ENCODE measurements at places on chromosomes 4 and X. TPM values are rescaled to one million over a fixed set of nuclear protein-coding genes. Genes with fewer than 3 reads are reported as not detected.
A peak's percentile ranks its signal among the peaks of the same experiment; 100 is the strongest.

The BMX gene
- 0.64 TPM for polyA plus RNA-seq

The PCDH11X gene
- polyA plus RNA-seq = 0.07 TPM

The CDS1 gene
- polyA plus RNA-seq = 2.6 TPM

The ABLIM2 gene
- 10.5 TPM for polyA plus RNA-seq

The SPIN2B gene
- 11.2 TPM for polyA plus RNA-seq

The CYP2U1 gene
- 2.7 TPM for polyA plus RNA-seq

The SYAP1 gene
- 87.7 TPM for polyA plus RNA-seq

The HELT gene
- not detected for polyA plus RNA-seq

The NAP1L3 gene
- 15.4 TPM for polyA plus RNA-seq

The FAT1 gene
- polyA plus RNA-seq = 1.4 TPM

The KIAA1210 gene
- 1.9 TPM for polyA plus RNA-seq

GRCh38 chr4:147731580-147732517 lies at the start of gene ARHGAP10:
TSS of gene ARHGAP10 (plus strand) at chr4:147732088. CDS start at chr4:147732302, 214 bp downstream.
- H3K4me3 ChIP-seq = peak within 1 kb of the TSS; percentile 86
- peak within 1 kb of the TSS; percentile 92 for H3K27ac ChIP-seq
- H3K36me3 ChIP-seq = no peaks in the 10 kb centered on the region
- no peaks in the 10 kb centered on the region for H3K27me3 ChIP-seq

DNA sequence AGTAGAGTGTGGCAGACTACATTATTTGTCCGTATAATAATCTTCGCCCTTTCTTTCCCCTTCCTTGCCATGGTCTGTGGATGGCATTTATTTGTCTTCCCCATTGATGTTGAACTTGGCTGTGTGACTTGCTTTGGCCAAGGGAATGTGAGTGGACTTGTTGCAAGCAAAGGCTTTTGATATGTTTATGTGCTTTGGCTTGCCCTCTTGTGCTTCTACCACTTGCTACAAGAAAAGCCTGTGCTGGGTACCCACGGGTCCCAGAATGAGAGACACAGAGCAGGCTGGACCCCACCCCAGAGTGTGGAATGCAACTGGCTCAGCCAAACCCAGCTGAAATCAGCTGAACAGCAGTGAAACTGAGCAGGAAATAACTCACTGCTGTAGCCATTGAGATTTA lies 63.0 kb downstream of the FAM184B start:
- no peak overlapping the region for H3K27ac ChIP-seq
- H3K36me3 ChIP-seq = no peaks in the 10 kb centered on the region
- H3K4me1 ChIP-seq = no peaks in the 10 kb centered on the region
- no peak for DNase-seq
- no peaks in the 10 kb centered on the region for H3K27me3 ChIP-seq

DNA sequence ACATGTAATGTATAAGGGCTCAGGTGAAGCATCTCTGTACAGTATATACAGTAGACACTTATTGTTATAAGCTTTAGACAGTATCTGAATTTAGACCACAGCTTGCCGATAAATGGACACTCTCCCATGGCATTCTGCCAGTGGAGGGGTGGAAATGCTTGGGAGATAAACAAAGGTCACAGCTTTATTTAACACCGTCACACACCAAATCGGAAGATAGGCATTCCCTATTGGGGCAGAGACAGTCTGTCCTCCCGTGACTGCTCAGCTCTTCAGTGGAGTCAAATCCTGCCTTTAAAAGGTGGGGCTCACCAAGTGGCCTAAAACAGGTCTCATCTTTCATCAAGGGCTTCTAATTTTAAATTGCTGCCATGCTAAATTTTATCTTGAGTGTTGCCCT lies 178.8 kb downstream of the CAMK2D start:
- DNase-seq = no peak
- no peaks in the 10 kb centered on the region for H3K36me3 ChIP-seq
- H3K4me3 ChIP-seq = no peak overlapping the region
- H3K27me3 ChIP-seq = no peaks in the 10 kb centered on the region
- H3K4me1 ChIP-seq = no peaks in the 10 kb centered on the region

- no peak overlapping the region for H3K4me3 ChIP-seq
- no peak for DNase-seq
- H3K4me1 ChIP-seq = no peaks in the 10 kb centered on the region
- no peaks in the 10 kb centered on the region for H3K36me3 ChIP-seq
- peaks cover 5% of the 10 kb centered on the region for H3K27me3 ChIP-seq
These were observed 40.5 kb upstream of the HSD17B10 start for GRCh38 chrX:53474707-53475106.

- no peaks in the 10 kb centered on the region for H3K4me1 ChIP-seq
- no peak overlapping the region for H3K27ac ChIP-seq
- H3K36me3 ChIP-seq = no peaks in the 10 kb centered on the region
- H3K27me3 ChIP-seq = no peaks in the 10 kb centered on the region
These were observed 143.5 kb downstream of the RELL1 start for GRCh38 chr4:37542706-37543105.

DNA sequence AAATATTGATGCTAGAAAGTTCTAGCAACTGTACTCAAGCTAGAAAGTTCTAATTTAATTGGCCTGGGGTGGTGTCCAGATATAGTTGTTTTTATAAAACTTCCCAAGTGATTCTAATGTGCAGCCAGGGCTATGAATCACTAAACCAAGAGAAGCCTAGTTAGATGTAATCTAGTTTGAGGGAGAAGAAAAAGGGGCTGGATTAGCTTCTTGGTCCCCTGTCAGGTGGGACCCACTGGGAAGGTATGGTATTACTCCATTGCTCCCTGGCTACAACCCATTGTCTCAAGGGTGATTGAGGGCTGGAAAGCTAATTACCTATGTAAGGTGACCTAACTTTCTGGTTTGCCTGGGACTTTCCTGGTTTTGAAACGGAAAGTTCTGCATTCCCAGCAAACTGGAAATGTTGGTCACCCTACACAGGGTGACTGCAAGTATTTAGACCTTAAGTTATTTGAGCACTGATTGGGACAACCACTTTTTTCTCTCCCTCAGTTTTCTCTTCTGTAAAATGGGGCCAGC lies 23.9 kb upstream of the MSN start:
- H3K4me1 ChIP-seq = peaks cover 8% of the 10 kb centered on the region
- H3K27me3 ChIP-seq = peaks cover 4% of the 10 kb centered on the region
- no peak overlapping the region for H3K27ac ChIP-seq
- no peaks in the 10 kb centered on the region for H3K36me3 ChIP-seq
- H3K4me3 ChIP-seq = no peak overlapping the region
- DNase-seq = no peak

GRCh38 chr4:108193886-108194672 lies 25.3 kb upstream of the LEF1 start:
- no peaks in the 10 kb centered on the region for H3K27me3 ChIP-seq
- no peak for DNase-seq
- no peaks in the 10 kb centered on the region for H3K4me1 ChIP-seq

DNA sequence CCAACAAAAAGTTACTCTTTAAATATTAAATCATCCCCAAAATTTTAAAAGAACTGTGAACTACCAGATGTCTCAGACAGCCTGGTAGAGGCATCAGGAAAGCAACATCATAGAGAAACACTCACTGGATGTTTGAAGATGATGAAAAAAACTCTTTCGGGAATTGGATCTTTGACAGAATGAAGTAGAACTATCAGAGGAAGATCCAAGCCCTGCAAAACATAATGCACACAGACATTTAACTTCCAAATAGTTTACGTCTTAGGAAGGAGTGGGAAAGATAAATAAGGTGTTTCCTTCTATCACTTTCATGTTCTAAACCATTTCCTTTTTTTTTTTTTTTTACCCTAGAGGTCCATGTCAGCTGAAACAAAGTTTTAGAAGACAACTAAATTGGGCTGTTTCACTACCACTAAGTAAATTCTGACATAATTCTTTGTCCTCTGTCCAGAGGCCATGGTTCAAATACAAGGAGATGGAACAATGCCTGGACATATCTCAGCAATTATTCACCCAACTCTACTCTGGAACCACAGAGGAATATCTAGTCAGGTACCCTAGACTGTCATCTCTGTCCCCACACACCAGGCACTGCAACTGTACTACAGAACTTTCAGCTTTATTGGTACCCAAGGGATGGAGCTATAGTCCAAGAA lies 217.7 kb upstream of the INTU start:
- no peaks in the 10 kb centered on the region for H3K36me3 ChIP-seq
- no peaks in the 10 kb centered on the region for H3K4me1 ChIP-seq
- no peak overlapping the region for H3K4me3 ChIP-seq
- no peaks in the 10 kb centered on the region for H3K27me3 ChIP-seq

GRCh38 chr4:48944756-48945241 lies 38.2 kb upstream of the OCIAD2 start:
- DNase-seq = peak; percentile 18
- no peaks in the 10 kb centered on the region for H3K36me3 ChIP-seq
- no peak overlapping the region for H3K27ac ChIP-seq
- no peaks in the 10 kb centered on the region for H3K27me3 ChIP-seq

GRCh38 chr4:43380093-43380492 lies 487.6 kb downstream of the GRXCR1 start:
- H3K4me3 ChIP-seq = no peak overlapping the region
- no peaks in the 10 kb centered on the region for H3K36me3 ChIP-seq
- no peaks in the 10 kb centered on the region for H3K27me3 ChIP-seq
- DNase-seq = no peak
- no peaks in the 10 kb centered on the region for H3K4me1 ChIP-seq

- H3K27ac ChIP-seq = no peak overlapping the region
- no peaks in the 10 kb centered on the region for H3K4me1 ChIP-seq
- no peaks in the 10 kb centered on the region for H3K36me3 ChIP-seq
- no peak for DNase-seq
- H3K4me3 ChIP-seq = no peak overlapping the region
These were observed 1316.3 kb downstream of the STIM2 start for GRCh38 chr4:28176942-28177341.

- H3K4me1 ChIP-seq = no peaks in the 10 kb centered on the region
- H3K27ac ChIP-seq = no peak overlapping the region
- peak; percentile 17 for DNase-seq
- peaks cover 1% of the 10 kb centered on the region for H3K27me3 ChIP-seq
These were observed 127.2 kb downstream of the ARHGEF9 start for GRCh38 chrX:63657821-63658220.

DNA sequence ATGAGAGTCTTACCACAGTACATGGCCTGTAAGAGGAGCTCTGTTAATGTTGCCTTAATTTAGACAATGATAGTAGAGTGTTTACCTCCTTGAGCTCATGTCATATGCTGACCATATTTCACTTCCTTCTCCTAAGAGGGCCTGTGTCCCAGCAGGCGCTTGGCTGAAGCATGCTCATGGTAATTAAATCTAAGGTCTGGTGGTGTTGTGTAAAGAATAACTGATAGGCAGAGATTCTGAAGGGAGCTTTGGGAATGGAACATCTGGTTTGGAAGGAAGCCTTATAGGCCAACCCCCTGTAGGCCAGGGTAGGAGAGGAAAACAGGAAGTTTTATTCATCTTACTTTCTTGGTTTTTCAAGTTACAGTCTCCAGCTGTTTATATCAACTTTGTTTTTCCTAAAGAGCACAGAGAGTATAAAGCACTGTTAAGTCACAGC lies 300.2 kb downstream of the USP46 start:
- no peaks in the 10 kb centered on the region for H3K4me1 ChIP-seq
- no peaks in the 10 kb centered on the region for H3K36me3 ChIP-seq
- DNase-seq = no peak
- no peak overlapping the region for H3K27ac ChIP-seq
- H3K4me3 ChIP-seq = no peak overlapping the region

DNA sequence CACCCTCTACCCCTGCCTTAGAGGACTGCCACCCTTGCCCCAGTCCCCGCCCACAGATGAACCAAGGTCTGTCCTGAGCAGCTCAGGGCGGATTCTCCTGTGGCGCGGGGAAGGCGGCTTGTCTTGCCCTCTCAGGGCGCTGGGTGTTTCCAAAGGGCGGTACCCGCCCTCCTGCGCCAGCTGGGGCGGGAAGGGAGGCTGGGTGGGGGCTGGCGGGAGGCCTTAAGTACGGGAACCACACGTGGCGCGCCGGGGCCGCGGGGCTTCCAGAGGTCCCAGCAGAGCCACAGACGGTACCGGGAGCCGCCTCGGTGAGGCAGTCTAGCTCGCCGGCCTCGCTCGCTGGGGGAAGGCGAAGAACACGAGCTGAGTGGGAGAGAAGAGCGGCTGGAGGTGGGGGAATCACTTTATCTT lies 361.1 kb downstream of the MID1IP1 start:
- peaks cover 44% of the 10 kb centered on the region for H3K27me3 ChIP-seq
- DNase-seq = peak; percentile 50
- H3K4me3 ChIP-seq = no peak overlapping the region
- H3K27ac ChIP-seq = no peak overlapping the region
- no peaks in the 10 kb centered on the region for H3K36me3 ChIP-seq

GRCh38 chr4:653080-653821 lies 20.8 kb downstream of the ATP5ME start:
- no peaks in the 10 kb centered on the region for H3K4me1 ChIP-seq
- no peak overlapping the region for H3K4me3 ChIP-seq
- H3K27ac ChIP-seq = no peak overlapping the region
- DNase-seq = no peak
- peaks cover 8% of the 10 kb centered on the region for H3K27me3 ChIP-seq
- no peaks in the 10 kb centered on the region for H3K36me3 ChIP-seq

GRCh38 chr4:8307121-8307520 lies 37.6 kb downstream of the HTRA3 start:
- H3K4me1 ChIP-seq = peaks cover 11% of the 10 kb centered on the region
- DNase-seq = no peak
- H3K27me3 ChIP-seq = no peaks in the 10 kb centered on the region
- H3K27ac ChIP-seq = no peak overlapping the region
- H3K36me3 ChIP-seq = no peaks in the 10 kb centered on the region

GRCh38 chrX:136130931-136131833 lies 16.2 kb upstream of the FHL1 start:
- H3K27ac ChIP-seq = no peak overlapping the region
- DNase-seq = no peak
- H3K27me3 ChIP-seq = peaks cover 10% of the 10 kb centered on the region
- H3K4me3 ChIP-seq = no peak overlapping the region

DNA sequence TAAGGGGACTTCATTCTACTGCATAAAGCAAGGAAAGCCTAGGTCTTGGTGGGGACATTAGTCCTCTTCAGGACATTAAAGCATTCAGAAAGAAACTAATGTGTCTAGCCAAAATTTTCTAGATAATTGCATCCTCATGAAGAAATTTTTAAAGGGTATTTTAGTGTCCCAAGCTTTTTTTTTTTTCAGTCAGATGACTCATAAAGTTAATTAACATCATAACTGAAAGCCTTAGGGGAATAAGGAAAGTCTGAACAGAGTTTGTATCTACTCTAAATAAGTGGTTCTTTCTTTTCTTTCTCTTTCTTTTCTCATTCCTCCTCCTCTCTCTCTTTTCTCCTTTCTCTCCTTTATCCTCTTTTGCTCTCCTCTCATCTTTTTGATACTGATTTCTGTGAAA lies 202.4 kb downstream of the ADAMTS3 start:
- H3K4me1 ChIP-seq = no peaks in the 10 kb centered on the region
- H3K27me3 ChIP-seq = no peaks in the 10 kb centered on the region
- H3K4me3 ChIP-seq = no peak overlapping the region
- no peaks in the 10 kb centered on the region for H3K36me3 ChIP-seq

DNA sequence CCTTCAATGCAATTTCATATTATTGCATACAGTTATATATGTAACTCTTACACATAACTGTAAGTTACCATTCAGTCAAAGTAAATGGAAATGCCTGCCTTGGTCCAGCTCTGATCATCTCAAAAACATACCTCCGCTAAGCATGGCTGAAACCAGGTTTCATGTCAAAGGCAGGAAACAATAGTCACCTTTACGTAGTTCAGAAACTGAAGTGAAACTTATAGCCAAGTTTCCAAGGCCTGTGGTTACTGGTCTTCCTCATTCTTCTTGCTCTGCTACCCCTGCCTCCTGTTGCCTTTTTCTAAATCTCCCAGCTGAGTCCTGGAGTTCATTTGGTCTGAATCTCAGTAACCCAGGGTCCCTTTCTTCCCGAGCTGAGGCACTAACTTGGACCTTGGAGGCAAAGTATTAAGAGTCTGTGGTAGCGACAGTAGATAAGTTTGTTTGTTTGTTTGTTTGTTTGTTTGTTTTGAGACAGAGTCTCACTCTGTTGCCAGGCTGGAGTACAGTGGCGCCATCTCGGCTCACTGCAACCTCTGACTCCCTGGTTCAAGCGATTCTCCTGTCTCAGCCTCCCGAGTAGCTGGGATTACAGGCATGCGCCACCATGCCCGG lies 30.8 kb downstream of the DAPP1 start:
- H3K36me3 ChIP-seq = no peaks in the 10 kb centered on the region
- DNase-seq = no peak
- no peaks in the 10 kb centered on the region for H3K4me1 ChIP-seq
- H3K27ac ChIP-seq = no peak overlapping the region
- H3K27me3 ChIP-seq = no peaks in the 10 kb centered on the region
